ENCODE measurements at places on chromosomes 12 and 14.

GRCh38 chr14:93712079-93712837 lies 76.0 kb downstream of the PRIMA1 start:
- DNase-seq = no peak

DNA sequence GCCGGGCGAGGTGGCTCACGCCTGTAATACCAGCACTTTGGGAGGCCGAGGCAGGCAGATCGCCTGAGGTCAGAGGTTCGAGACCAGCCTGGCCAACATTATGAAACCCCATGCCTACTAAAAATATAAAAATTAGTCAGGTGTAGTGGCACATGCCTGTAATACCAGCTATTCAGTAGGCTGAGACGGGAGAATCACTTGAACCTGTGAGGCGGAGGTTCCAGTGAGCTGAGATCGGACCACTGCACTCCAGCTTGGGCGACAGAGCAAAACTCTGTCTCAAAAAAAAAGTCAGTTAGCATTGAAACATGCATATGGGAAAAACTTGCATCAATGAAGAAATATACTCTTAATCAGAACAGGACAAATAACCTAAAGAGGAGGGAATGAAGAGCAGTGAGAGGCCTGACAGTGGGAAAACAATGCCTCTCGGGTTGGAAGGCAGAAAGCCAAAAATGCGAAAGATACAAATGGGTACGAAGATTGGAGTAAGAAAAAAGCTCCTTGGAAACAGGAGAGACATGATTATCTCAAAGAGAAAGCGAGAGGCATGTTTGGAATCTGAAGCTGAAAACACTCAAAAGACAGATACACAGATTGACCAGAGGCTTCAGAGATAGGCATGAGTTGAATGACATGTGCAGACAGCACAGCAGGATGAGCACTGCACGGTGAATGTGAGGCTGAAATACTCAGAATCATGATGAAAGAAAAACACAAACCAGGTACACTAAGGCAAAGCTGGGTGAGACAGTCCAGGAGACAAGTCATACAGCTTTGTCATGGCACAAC lies 30.6 kb downstream of the RESF1 start:
- no peak for DNase-seq

GRCh38 chr14:62081951-62082350 lies 319.7 kb downstream of the SNAPC1 start:
- DNase-seq = no peak

DNA sequence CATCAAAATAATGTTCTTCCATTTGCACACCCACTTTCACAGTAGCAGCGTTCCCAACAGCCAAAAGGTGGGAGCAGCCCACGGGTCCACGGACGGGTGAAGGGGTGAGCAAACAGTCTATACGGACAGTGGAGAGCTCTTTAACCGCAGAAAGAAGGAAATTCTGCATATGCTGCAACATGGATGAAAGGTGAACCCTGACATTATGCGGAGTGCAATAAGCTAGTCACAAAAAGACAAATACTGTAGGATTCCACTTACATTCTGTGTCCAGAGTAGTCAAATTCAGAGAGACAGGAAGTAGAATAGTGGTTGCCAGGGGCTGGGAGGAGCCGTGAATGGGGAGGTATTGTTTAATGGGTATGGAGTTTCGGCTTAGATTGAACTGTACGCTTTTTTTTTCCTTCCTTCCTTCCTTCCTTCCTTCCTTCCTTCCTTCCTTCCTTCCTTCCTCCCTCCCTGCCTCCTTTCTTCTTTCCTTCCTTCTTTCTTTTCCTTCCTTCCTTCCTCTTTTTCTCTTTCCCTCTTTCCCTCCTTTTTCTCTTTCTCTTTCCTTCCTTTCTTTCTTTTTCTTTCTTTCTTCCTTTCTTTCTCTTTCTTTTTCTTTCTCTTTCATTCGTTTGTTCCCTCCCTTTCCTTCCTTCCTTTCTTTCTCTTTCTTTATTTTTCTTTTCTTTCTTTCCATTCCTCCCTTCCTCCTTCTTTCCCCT lies 15.8 kb upstream of the ANKRD9 start:
- DNase-seq = peak; percentile 52

DNA sequence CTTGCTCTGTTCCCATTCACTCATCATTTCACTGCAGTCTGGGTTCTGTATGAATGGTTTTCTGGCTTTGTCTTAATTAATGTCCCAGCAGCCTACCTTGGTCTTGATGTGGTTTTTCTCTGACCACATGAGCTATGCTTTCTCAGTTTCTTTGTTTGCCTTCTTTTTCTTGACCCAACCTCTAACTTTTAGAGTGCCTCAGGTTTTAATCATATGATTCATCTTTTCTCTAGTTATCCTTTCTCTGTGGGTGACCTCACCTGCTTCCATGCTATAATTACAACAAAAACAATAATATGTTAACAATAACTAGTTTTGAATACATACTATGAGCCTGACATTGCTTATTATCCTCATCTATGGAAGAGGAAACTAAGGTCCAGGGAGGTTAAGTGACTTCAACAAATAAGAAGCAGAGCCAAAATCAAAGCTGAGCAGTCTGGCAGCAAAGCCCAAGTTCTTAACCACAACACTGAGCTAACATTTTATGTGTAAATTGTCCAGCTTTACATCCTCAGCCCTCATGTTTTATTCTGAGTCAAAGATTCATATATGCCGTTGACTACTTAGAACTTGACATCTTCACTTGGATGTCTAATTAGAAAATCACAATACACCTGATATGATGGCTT lies 4.7 kb upstream of the EPYC start:
- no peak for DNase-seq

- DNase-seq = no peak
Measured at GRCh38 chr14:37428954-37429353, 166.1 kb downstream of the FOXA1 start.

- DNase-seq = no peak
Measured at GRCh38 chr12:77932216-77932615, 101.5 kb downstream of the NAV3 start.

DNA sequence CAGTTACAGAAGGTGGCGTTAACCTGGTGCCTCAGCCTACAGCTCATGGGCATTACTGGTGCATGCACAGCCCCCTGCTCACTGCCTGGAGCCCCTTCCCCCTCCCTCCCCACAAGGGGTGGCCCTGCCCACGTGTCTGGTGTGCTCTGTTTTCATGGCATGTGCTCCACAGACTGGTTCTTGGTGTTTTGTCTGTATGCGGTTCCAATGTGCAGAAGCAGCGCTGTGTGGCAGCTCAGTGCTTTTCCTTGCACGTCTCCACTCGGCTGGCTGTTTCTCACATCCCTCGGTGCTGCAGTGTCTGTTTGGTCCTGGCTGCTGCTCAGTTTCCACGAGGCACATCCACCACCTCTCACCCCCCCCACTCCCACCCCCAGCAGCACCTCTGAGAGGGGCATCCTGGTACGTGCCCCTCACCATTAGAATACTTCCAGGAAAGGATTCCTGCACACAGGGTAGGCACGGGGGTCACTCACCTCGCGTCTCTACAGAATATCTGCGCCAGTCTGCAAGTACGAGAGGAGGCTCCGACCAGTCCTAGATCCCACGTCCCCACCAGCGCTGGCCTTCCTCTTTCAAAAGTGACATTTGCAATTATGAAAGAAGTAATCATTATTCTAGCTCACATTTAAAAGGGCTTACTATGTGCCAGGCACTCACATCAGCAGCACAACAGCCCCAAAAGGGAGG lies 27.1 kb downstream of the DIO3 start:
- no peak for DNase-seq

- DNase-seq = no peak
Measured at GRCh38 chr14:103127861-103128598, 4.8 kb downstream of the TNFAIP2 start.

DNA sequence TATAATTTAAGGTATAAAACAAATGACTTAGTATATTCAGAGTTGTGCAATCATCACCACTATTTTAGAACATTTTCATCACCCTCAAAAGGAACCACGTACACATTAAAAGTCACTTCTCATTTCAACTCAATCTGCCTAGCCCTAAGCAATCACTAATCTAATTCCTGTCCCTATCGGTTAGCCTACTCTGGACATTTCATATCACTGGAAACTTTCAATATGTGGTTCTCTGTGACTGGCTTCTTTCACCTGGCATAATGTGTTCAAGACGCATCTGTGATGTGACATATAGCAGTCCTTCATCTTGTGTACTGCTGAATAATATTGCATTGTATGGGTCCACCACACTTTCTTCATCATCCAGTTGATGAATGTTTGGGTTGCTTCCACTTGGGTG lies 15.4 kb upstream of the PIWIL1 start:
- no peak for DNase-seq

GRCh38 chr14:74144789-74145188 lies 60.0 kb downstream of the LIN52 start:
- DNase-seq = no peak

DNA sequence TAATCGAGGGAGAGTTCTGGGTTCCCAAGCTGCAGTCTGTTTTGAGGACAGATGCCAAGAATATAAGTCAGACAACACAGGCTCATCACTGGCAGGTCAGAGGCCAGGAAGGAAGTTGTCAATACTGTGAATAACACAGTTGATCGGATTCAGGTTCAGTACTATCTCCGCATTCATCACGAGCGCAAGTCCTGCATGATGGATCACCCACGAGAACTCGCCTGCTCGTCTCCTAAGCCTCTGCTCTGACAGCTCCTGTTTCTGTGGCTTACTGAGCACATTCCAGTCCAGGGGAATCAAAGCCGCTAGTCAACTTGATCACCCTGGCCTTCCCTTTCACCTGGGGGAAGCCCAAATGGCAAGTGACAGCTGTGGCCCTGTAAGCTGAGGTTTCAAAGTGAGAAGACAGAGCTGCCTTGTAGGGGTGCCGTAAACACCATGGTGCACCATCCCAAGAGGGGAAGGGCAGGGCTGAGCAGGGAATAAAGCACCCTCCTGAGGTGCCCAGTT lies 60.1 kb upstream of the DICER1 start:
- no peak for DNase-seq

- DNase-seq = no peak
Measured at GRCh38 chr12:58530742-58531062, 389.6 kb downstream of the LRIG3 start.

DNA sequence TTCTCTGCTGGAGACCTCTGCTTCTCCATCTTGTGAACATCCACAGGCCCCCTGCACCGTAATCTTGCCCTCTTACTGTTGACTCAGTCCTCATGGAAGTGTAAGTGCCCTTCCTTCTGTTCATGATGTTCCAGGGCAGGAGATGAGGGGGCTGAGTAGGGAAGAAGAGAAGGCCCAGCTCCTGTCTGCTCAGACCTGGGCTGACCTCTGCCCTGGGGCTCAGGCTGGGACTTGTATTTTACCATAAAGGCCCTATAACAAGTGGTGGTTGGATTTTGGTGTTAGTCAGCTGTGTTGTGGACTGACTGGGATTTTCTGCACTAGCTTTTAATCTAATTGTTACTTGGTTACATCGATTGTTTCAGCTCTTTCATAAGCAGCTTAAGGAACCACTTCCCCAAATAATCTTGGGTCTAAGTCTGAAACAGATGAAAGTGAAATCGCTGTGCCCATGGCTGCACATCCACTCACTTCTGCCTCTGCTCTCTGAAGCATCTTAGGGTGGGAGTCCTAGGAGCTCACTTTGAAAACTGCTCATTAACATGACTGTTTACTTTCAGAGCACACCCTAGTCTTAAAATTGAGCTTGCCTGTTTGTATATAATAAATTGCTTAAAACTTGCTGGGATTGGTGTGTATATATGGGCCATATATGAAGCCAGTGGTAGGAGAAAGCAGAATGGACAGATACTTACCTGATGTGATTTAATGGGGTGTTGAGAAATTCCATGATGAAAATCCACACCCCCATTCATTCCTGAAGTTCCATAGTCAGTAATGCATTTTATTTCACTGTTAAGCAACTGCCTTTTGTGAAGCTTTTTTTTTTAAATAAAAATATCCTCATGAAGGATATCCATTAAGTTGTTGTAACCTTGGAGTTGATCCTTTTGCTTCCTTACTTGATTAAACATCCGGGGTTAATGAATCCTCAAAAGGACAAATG lies 17.7 kb downstream of the C12orf71 start:
- DNase-seq = no peak

GRCh38 chr14:59275668-59276067 lies 87.2 kb downstream of the DAAM1 start:
- no peak for DNase-seq

Measured in pons (tissue), 1 donor.